ACHN (cell line): ENCODE measurements at places on chromosomes 12 and 14.

- DNase-seq = no peak
Measured at GRCh38 chr12:29426498-29426897, 45.5 kb upstream of the ERGIC2 start.

- no peak for DNase-seq
Measured at GRCh38 chr12:65122703-65123102, 1.6 kb upstream of the WIF1 start.

GRCh38 chr14:61256826-61257468, 24.2 kb downstream of the TMEM30B start:
- DNase-seq = no peak

DNA sequence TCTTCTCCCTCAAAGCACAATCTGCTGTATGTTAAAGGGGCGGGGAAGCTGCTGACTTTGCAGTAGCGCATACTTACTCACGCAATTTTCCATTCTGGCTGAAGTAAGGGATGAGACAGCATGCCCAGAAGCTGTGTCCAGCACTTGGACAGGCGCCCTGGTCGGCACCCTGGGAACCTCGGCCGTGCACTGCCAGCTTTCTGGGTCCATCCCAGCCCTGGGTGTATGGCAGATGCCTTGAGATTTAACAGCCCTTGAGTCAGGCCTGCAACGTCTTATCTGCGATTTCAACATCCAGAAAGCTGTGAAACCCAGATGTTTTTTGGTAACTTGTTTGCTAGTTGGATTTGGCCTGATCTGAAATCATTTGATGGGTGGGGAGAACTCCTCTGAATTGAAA, 16.1 kb downstream of the EML1 start:
- no peak for DNase-seq

GRCh38 chr14:30034152-30034551, 106.5 kb upstream of the PRKD1 start:
- no peak for DNase-seq

GRCh38 chr12:108803428-108804105, 53.8 kb downstream of the SSH1 start:
- DNase-seq = peak; percentile 93

DNA sequence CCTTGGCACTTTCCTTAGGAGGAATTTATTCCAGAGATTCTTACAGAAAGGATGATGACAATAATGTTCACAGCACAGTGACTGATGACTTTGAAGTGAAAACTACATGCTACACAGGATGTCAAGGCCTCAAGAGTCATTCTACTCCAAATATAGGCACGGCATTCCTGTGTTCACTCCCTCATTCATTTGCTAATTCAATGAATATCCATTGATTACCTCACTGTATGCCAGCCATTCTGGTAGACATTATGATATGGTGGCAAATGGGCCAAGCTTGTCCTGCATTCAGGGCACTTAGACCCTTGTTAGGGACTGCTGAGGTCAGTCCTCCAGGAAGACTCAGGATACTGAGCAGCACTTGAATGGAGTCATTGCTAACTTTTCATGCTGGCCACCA, 48.0 kb downstream of the FOXN4 start:
- DNase-seq = no peak

GRCh38 chr12:130162745-130163460, 639 bp downstream of the FZD10 start:
- no peak for DNase-seq

DNA sequence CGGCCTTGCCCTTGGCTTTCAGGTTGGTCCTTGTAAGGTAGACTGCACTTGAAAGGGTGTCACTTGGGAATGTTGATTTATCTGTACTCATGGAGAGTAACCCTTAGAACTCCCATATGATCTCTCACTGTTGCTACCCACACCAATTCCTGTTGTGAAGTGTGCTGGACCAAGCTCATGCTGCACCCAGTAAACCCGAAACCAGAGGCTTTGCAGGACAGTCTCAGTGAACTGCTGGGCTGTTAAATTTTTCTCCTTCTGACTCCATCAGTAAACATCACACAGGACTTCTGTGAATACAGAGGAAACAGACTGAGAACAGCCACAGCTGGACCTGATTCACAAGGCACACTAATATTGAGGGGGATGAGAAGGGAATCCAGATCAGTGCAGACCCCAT, 783.0 kb downstream of the TMEM121 start:
- DNase-seq = no peak

GRCh38 chr12:52015532-52016041, 8.8 kb downstream of the TAMALIN start:
- DNase-seq = no peak

- no peak for DNase-seq
Measured at GRCh38 chr12:46855760-46856159, 30.0 kb upstream of the SLC38A4 start.
